ENCODE measurements at places on chromosomes 1 and 21.

DNA sequence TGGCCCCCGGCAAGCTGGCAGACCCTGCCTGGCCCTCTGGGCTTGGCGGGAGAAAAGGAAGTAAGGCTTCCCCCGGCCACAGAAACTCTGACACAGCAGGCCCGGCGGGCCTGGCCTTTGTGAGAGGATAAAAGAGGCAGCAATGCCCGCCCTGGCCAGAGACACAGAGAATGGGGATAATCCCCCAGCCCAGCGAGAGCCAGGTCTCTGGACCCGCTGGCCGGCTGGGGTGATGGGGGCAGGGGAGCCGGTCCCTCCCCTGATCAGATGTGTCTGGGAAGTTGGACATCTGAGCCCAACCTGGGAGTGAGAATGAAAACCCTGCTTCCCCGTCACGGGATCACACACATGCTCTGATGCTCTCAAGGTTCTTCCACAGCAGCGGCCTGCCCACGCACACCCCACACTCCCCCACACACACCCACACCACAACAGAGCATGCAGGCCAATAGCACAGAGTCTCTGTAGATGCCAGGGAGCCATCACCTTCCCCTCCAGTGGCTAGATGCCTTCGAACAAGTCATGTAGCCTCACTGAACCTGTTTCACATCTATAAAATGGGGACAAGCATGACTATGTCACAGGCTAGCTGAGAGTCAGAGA lies 4.2 kb downstream of the RSPO1 start:
- DNase-seq: no peak

DNA sequence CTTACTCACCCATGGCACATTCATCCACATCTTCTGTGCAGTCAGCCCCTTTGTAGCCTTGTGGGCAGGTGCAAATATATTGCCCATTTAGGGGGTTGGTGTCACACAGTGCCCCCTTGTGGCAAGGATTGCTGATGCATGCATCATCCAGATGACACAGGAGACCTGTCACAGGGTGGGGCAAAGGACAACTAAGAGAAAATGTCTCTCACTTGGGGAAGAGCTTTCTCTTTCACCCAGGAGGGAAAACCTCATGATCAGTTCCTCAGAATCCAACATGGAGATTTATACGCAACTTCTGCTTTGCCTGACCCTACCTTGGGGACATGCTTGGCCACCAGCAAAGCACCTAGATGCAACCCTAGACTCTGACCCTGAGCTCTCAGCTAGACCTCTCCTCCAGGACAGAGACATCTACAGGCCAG lies 71.8 kb upstream of the ADAM30 start:
- DNase-seq: no peak

DNA sequence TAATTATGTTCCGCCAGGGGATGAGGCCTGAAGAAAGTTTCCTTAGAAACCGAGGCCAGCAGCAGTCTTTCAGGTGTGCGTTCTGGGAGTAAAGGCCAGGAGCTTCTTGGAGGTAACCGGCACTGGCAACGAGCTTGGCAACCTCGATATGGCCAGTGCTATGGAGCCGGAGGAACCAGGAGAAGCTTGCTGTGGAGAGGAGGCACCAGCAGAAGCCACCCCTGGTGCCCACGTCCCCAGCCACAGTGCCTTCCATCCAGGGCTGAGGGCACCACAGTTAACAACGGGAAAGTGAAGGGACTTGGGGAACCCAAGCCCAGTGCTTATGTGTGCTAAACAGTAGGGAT lies 41.5 kb upstream of the LIN9 start:
- DNase-seq: no peak

DNA sequence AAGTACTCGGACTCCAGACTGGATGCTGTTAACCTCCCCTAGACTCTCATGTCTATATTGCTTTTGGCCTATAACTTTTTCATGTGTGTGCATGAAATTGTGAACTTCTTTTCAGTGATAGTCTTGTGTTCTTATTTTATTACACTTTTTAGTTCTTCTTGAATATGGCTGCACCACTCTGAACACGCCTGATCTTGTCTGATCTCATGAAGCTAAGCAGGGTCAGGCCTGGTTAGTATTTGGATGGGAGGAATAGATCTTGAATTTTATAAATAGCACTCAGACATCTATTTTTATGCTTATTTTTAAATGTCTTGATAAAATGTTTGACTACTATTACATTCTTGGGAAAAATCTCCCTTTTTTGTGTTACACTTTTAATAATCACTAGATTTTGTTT lies 22.4 kb downstream of the TCP10L start:
- DNase-seq: no peak

GRCh38 chr21:26238646-26239045 lies 68.1 kb upstream of the APP start:
- no peak for DNase-seq

DNA sequence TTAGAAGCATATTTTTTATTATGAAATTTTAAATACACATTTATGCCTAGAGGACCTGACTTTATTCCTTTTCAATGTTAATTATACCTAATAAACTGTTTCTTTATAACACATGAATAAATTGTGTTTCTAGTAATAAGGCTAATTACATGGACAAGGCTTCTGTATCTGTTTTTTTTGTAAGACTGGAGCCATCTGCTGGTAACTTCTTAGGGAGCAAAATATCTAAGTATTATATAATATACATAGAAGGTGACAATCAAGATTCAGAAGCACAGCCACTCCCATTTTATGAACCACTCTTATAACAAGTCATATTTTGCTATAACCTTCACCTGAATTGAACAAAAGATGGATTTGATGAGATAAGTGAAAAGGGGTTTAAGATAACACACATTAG lies 84.2 kb downstream of the LBR start:
- DNase-seq: no peak

DNA sequence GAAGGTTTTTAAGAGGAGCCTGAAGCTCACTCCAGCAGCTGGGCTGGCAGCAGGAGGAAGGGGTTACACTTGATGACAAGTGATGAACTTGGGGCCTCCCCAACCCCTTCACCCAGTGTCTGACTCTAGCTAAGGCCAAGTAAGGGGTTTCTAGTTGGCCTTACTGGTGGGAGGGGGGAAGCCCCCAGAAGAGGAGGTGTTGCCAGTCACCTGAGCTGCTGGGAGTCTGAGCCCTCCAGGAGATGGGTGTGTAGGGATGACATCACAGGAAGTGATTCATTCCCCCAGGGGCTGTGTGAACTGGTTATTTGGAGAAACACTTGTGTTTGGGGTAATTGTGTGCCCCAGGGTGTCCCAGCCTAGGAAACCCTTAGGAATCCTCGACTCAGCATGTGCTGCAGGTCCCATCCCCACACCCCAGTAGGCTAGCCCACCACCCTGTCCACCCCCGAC lies 3.1 kb downstream of the PADI1 start:
- DNase-seq: no peak

DNA sequence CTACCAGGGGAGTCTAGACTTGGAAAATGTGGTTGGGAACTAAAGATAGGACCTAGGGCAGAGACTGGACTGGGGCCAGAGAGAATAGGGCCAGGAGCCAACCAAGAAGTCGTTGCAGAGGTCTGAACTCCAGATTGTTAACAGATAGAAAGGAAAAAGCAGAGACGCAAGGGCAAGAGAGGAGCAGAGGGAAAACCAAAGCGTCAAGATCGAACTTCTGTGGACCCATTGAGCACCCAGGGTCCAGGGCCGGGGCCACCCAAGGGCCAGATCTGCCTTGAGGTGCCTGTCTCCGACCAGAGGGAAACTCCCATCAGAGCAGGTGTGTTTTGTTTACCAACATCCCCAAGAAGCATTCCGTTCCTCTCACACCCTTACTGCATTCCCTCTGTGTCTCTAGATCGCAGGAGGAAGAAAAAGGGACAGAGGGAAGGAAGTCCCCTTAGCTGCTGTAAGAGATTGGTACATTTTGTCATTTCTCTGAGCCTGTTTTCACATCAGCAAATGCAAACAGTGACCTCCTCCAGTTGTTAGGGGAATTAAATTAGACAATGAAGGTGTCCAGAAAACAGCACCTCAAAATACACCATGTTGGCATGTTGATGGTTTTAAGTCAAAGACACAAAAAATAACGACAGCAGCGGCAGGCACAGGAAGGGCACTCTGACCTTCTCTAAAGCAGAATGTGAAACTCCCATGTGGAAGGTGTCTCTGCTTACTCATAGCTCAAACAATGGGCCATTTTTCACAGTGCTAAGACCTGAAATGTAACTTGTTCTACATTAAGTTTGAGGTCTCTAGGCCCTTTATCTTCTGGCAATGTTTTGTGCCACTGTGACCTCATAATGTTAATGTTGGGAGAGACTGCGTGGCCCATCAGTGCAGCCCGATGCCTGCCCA lies 105.8 kb upstream of the RAB4A start:
- no peak for DNase-seq

- DNase-seq: no peak
Observed at GRCh38 chr1:3312898-3313575, 141.4 kb upstream of the ARHGEF16 start.

- no peak for DNase-seq
Observed at GRCh38 chr1:228142155-228142691, 2.1 kb downstream of the GUK1 start.

- no peak for DNase-seq
Observed at GRCh38 chr1:9766759-9767442, 56.9 kb downstream of the CLSTN1 start.

DNA sequence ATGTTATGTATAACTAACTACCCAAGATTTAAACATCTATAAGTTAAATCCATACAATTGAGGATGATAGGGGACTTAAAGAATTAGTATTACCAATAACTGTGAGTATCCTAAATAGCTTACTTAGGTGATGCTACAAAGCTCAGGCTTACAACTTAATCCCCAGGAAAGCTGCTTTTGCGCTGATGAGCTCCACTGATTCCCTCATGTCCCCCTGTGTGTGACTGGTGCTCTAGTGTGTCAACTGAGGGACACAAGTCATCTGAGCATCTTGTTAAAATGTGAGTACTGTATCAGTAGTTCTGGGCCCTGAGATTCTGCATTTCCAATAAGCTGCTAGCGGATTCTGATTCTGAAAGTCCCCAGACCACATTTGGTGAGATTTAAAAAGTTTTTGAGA lies 1458.8 kb downstream of the MRPL39 start:
- no peak for DNase-seq

DNA sequence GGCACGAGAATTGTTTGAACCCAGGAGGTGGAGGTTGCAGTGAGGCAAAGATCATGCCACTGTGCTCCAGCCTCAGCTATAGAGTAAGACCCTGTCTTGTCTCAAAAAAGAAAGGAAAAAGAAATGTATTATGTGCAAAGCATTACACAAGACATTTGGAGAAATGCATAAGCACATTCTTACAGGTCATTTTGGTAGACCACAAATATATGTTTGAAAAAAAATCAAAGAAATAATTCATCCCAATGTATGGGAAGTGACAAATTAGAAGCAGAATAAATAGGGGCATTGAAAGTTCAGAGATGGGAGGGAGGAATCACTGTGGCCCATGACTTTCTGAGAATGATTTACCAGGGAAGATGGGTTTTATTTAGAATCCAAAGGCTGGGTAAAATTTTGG lies 283.5 kb upstream of the ADAMTS5 start:
- no peak for DNase-seq

- DNase-seq: no peak
Observed at GRCh38 chr1:155962599-155963211, 15.6 kb downstream of the ARHGEF2 start.

GRCh38 chr1:90509225-90510048 lies 207.7 kb downstream of the BARHL2 start:
- DNase-seq: no peak

GRCh38 chr1:197985351-197985750 lies 68.2 kb downstream of the LHX9 start:
- no peak for DNase-seq

Measured in spinal cord (tissue), 10 donors.